ENCODE measurements at places on chromosomes 11 and 22.

- DNase-seq = no peak
Observed at GRCh38 chr22:24442352-24442744, 14.9 kb downstream of the ADORA2A start.

- no peak for DNase-seq
Observed at GRCh38 chr11:57543593-57543992, 6.2 kb downstream of the SMTNL1 start.

- DNase-seq = no peak
Observed at GRCh38 chr11:78213526-78214330, 25.0 kb downstream of the USP35 start.

DNA sequence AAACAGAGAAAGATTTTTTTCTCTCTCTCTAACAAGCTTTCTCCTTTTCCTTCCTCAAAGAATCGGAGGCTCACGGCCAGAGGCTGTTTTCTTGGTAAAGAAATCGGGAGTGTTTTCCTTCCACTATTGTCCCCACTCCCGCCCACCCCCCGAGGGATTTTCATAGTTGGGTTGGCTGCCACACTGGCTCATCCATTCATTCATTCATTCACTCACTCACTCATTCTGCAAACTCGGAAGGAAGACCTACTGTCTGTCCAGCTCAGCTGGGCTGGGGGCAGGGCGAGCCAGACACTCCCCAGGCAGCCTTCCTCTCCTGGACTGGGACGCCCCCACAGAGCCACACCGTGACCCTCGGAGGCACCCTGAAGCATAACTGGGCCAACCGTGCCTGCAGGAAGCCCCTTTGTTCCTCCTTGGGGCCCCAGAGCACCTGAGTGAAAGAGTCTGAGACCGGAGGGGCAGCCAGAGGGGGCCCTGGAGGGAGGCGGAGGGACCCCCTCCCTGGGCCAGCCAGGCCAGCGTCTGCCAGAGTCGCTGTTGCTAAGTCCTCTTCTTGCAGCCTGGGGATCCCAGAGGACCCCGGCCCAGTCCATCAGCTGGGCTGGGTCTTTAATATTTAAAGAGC, 17.0 kb downstream of the CDKN1C start:
- DNase-seq = no peak

DNA sequence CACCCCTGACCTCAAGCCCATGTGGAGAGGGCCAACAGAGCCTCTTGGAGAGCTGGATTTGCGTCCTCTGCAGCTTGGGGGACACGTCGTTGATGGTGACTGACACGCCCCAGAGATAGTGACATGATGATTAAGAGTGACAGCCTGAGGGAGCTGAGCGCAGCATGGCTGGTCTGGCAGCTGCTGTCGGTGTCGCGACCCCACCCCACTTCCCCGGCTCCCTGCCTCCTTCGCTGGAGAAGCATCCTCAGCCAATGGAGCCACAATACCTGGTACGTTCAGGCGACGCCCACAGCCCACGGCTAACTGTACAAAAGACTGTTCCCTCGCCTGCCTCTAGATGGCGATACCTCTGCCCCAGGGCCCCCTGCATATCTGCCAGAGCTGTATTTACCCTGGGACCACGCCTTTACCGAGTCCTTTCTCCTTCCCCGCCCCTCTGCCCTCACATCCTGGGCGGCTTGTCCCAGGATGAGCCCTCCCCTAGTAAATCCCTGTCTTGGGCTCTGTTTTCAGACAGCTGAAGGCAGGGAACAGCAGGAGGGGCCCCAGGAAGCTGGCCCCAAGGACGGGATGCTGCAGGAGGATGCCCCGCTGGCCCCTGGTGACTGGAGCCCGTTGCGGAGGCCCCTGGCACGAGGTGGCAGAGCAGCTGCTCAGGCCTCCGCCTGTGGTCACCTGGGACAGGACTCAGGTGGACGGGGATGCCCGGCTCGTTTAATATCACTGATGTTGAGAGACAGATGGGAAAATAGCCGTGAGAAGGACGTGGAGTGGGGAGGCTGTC, 90.6 kb downstream of the RPS6KA4 start:
- peak; percentile 65 for DNase-seq

DNA sequence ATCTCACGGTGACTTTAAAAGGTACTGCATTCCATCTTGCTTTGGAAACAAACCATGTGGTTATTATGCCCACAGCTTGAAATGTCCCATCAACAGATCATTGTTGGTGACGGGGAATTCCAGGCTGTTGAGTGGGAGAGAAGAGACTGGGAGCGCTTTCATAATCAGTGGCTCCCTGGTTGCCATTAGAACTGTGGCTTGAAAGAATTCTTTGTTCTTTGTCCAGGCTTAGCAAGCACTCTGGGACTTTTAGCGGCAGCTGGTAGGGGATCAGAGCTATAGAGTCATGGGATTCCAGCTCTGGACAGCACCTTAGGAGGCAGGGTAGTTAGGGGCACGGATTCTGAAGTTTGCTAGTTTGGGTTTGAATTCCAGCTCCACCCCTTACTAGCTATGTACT, 22.0 kb downstream of the MMP20 start:
- DNase-seq = peak; percentile 91

DNA sequence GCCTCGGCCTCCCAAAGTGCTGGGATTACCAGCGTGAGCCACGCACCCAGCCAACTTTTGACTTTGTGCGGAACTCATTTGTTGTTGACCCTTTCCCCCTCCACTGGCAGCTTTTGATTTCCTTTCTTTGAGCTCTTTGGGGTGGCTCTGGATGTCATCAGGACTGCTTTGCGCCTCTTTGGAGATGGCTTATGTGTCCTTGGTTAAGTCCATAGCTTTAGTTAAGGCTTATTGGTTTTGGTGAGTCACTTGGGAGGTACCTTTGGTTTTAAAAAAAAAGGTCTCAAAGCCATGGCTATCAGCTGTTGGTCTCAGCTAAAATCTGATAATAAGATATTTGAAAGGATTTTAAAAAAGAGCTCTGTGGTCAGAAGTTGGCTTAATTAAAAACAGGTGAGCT, 5.1 kb upstream of the ARSA start:
- no peak for DNase-seq

DNA sequence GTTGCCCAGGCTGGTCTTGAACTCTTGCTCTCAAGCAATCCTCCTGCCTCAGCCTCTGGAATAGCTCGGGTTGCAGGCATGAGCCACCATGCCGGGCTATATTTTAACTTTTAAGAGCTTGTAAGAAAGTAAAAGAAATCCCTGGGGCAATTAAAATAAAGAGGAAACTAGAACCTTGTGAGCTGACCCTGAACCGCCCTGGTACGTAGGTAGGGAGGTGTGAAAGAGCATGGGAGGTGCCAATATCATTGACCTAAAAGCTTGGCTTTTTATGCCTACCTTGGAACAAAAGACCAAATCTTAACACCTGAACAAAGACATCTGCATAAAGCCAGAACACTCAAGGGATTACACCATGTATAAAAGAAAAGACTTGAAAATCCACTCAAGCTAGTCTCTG, 595.1 kb downstream of the SOX6 start:
- no peak for DNase-seq

GRCh38 chr11:34855021-34855753, 61.0 kb downstream of the APIP start:
- no peak for DNase-seq

- DNase-seq = no peak
Observed at GRCh38 chr11:68872216-68873003, 30.7 kb upstream of the CPT1A start.

- DNase-seq = no peak
Observed at GRCh38 chr11:2202071-2202899, 30.7 kb upstream of the TH start.

DNA sequence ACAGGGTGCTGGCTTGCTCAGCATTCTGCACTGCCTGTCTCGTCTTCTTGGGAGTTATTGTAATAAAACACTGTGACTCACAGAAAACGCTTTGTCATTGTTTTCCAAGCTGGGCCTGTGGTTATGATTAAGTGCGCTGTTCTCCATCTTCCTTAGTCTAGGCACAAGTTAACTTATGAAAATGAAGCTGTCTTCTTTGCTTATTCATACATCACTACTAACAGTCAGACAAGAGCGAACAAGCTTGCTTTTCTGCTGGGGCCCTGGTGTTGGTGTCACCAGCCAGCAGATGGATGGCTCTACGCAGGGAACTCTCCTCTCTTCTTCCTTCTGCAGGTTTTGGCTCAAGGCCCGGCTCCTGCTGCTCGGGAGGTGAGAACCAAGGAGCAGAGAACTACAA, 380.1 kb upstream of the SYN3 start:
- peak; percentile 27 for DNase-seq

DNA sequence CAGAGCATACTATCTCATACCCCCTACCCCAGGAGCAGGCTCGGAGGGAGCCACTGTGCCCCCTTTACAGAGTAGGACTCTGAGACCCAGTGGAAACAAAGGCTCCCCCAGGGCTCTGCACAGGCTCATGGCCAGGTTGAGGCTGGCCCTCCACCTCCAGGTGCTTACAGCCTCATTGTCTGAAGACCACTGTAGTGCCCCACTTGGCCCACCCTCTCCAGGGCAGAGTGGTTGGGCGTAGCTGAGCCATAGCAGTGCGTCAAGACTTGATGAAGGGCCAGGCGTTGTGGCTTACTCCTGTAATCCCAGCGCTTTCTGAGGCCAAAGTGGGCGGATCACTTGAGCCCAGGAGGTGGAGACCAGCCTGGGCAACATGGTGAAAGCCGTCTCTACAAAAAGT, 1.7 kb downstream of the ANKRD13D start:
- DNase-seq = no peak

DNA sequence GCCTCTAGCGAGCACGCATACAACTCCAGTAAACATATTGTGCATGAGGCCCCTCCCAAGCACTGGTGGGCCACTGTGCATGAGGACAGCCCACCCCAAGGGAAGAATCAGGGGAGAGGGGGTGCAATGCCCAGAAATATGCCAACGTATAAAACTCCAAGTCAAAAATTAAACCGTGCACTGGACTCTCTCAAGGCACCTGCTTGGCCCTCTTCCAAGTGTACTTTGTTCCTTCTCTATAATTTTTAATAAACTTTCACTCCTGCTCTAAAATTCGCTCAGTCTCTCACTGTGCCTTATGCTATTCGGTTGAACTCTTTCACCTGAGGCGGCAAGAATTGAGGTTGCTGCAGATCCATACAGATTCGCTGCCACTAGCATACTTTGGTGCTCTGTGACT, 465.3 kb upstream of the TENM4 start:
- no peak for DNase-seq

- DNase-seq = no peak
Observed at GRCh38 chr11:17076517-17077239, 789 bp downstream of the RPS13 start.

DNA sequence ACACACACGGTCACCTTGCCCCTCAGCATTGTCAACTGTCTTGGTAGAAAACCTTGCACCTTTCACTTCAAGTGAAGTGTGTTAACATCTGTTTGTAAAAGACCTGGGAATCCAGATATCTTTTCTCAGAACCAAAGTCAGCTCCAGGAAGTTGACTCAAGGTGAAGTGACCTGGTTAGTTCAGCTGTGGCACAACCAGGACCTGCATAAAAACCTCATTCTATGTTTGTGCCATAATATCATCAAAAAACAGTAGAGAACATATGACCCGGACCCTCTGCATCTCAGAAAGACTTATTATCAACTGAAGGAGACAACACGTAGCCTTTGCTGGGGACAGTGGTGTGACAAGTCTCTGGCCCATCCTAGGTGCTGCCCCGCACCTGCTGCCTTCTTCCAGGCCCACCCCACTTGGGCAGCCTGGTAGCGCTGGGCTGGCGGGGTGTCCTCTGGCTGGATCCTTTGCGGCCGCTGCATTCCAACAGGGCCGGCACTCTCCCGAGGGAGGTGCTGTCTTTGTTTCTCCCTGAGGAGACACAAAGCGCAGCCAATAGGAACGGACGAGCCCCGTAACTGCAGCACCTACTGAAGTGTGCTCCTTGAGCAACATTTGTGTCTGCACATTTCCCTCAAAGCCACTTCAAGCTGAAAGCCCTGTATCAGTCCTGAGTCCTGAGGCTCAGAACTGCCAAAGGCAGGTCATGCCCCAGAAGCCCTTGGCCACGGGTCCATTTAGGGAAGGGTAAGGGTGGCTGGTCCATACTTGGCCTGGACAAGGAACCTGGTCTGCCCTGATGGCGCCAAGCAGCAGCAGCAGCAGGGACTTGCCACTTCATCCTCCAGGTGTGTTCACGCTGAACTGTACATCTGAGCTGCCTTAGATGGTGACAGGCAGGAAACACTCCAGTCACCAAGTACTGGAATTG, 25.2 kb downstream of the LRRC74B start:
- DNase-seq = no peak

DNA sequence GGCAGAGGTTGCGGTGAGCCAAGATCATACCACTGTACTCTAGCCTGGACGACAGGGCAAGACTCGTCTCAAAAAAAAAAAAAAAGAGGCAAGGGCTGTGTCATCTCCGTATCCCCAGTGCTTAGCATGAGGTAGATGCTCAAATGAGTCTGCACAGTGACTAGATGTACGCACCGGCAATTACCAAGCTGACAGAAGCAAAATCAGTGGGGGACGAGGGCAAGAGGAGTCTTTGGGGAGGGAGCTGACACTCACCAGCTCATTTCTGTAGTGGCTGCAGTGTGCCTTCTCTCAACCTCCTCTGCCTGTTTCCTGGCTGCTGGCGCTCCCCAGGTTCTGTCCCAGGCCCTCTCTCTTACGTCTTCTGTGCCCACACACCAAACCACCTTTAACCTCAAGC, 69.9 kb downstream of the PACSIN2 start:
- no peak for DNase-seq

DNA sequence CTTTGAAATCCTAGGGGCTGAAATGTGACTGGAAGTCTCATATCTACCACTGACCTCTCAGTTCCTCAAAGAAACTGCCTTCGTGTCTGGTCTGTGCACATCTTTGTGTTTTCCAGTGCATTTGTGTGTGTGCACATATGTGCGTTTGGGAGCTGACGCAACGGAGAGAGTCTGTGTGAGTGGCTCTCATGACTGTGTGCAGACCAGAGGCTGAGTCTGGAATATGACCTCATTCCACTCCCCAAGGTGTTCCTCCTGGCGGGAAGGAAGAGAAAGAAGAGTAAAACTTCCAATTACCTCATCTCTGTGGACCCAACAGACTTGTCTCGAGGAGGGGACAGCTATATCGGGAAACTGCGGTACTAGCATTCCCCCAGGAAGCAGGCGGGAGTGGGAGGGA, 16.5 kb downstream of the TUB start:
- DNase-seq = no peak

DNA sequence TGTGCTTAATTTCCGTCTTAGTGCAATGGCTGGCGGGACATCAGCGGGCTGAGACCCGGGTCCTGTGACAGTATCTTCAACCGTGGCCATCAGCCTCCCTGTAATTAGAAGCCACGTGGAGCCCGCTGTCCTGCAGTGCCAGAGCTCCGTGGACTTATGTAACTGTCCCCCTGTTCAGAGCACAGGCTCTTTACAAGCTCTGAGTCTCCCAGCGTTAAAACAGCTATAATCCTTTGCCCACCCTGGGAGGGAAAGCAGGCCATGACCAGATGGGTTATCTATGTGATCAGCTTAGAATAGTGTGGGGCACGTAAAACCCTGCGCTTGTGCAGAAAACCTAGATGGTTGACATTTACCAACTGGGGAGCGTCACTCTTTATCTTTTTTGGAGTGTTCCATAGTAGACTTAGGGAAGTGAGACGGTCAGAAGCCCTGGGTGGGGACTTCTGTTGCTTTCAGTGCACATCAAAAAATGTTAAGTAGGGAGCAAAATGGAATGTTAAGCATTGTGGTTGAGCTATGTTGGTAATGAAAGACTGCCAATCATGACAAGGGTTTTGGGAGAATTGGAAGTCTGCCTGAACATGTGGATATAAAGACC, 103.5 kb upstream of the CADM1 start:
- DNase-seq = peak; percentile 8

- DNase-seq = no peak
Observed at GRCh38 chr22:43992331-43992821, 31.7 kb upstream of the PARVB start.

All from Ammon's horn (tissue), 1 donor.